ENCODE measurements at places on chromosomes 3 and 15. TPM values are rescaled to one million over a fixed set of nuclear protein-coding genes. Genes with fewer than 3 reads are reported as not detected.

SYNPR gene
- total RNA-seq = not detected

CPOX gene
- total RNA-seq = 13.9 TPM

MAN2C1 gene
- 473 TPM for total RNA-seq

TRIP4 gene
- total RNA-seq = 24.5 TPM

ITIH1 gene
- 0.49 TPM for total RNA-seq

FOXB1 gene
- 0.13 TPM for total RNA-seq

CSPG4 gene
- total RNA-seq = not detected

ZKSCAN7 gene
- 5.4 TPM for total RNA-seq

GABRR3 gene
- total RNA-seq = not detected

CHST14 gene
- total RNA-seq = 5.8 TPM

GOLGA8B gene
- total RNA-seq = 225 TPM

DNA sequence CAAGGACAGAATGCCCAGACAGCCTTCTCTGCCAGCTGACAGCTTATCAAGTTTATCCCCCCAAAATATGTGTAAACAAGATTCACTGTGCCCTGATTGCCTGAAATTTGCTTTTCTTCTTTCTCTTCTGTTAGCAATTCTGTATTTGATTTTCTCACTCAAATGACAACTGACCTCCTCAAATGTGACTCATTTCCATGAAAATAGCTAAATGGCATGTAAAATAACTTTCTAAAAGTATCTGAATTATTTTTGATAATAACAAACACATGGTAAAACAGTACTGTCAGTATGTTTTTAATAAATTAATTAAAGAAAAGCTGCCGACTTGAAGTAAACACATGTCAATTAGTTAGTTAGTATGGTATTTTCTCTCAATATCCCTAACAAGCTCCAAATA, 202.3 kb upstream of the STAC start:
- no peaks in the 10 kb centered on the region for H3K4me1 ChIP-seq
- no peak overlapping the region for H3K27ac ChIP-seq
- no peaks in the 10 kb centered on the region for H3K36me3 ChIP-seq
- H3K4me3 ChIP-seq = no peak overlapping the region
- no peaks in the 10 kb centered on the region for H3K27me3 ChIP-seq
- DNase-seq = no peak

DNA sequence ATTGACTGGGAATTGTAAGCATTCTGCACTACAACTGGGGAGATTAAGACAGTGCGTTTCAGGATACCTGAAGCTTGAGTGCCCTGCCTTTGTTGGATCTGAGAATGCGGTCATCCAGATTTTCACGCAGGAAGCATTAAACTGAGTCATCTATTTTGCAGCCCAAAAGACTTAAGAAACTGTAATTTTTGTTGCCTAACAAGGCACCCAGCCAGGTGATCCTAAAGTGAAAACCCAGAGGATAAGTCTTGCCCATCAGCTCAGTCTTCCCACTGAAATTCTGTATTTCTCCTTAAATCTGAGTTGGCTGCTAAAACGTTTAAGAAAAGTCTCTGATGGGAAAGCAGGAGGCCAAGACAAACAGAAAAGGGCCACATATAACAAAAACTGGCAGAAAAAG, 242.5 kb upstream of the TMCO5A start:
- H3K27me3 ChIP-seq = no peaks in the 10 kb centered on the region
- H3K4me1 ChIP-seq = no peaks in the 10 kb centered on the region
- H3K27ac ChIP-seq = no peak overlapping the region

- no peaks in the 10 kb centered on the region for H3K4me1 ChIP-seq
- no peaks in the 10 kb centered on the region for H3K36me3 ChIP-seq
- H3K27me3 ChIP-seq = no peaks in the 10 kb centered on the region
- no peak overlapping the region for H3K4me3 ChIP-seq
Measured at GRCh38 chr15:39539466-39539865, 41.4 kb upstream of the THBS1 start.

DNA sequence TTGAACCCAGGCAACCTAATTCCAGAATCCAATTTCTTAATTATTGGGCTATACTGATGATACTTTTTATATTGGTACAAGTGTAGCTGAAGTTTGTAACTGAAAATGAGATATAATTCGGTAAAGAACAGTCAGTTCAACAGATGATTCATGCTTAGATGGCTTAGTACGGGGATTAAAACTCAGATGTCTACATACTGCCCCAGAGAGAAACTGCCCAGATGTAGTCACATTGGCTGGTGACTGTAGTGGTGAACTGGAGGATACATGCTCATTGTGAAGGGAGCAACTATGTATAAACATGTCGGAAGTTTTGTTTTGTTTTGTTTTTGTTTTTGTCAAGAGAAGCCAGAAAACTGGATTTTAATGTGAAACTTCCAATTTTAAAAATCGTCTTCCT, 179.6 kb downstream of the ADAMTSL3 start:
- no peak overlapping the region for H3K4me3 ChIP-seq
- no peak for DNase-seq
- no peaks in the 10 kb centered on the region for H3K27me3 ChIP-seq
- H3K4me1 ChIP-seq = no peaks in the 10 kb centered on the region
- no peak overlapping the region for H3K27ac ChIP-seq
- H3K36me3 ChIP-seq = no peaks in the 10 kb centered on the region

DNA sequence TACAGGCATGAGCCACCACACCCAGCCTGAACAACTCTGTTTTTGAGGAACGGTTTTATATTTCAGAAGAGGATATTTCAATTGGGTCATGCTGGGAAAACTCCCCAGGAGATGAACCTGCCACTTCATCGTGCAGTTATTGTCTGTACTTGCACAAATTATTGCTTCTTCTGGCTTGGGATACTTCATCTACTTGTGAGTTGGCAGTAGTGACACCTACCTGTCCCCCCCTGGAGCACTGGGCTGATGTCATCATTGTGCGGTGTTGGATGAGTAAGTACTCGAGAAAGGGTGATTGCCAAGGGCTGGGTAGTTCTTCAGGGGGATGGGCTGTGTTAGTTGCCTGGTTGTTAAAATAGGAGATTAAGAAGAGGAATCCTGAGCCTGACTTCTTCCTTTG, 85.1 kb upstream of the SAMMSON start:
- no peaks in the 10 kb centered on the region for H3K4me1 ChIP-seq
- H3K36me3 ChIP-seq = no peaks in the 10 kb centered on the region
- DNase-seq = no peak
- no peak overlapping the region for H3K4me3 ChIP-seq

GRCh38 chr3:31896648-31897433, 84.2 kb downstream of the OSBPL10 start:
- H3K4me1 ChIP-seq = no peaks in the 10 kb centered on the region
- H3K27ac ChIP-seq = no peak overlapping the region
- no peaks in the 10 kb centered on the region for H3K36me3 ChIP-seq
- peaks cover 6% of the 10 kb centered on the region for H3K27me3 ChIP-seq
- H3K4me3 ChIP-seq = no peak overlapping the region

DNA sequence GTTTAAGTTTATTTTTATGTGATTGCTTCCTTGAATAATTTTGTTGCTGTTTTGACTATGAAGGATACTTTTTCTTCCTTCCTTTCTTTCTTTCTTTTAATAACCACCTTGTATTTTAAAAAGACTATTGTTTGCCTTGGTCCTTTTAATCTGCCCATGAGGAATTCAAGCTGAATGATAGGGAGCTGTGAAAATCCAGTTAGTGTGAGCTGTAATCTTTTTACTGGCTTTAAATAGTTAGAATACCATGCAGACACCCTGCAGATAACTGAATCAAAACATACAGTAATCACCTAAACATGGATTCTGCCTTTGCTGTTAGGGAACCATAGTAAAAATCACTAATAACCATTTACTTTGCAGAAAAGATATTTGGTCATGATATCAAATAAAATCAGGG, 110.7 kb downstream of the RSRC1 start:
- no peak overlapping the region for H3K4me3 ChIP-seq
- H3K27me3 ChIP-seq = no peaks in the 10 kb centered on the region
- no peaks in the 10 kb centered on the region for H3K4me1 ChIP-seq
- H3K36me3 ChIP-seq = no peaks in the 10 kb centered on the region

DNA sequence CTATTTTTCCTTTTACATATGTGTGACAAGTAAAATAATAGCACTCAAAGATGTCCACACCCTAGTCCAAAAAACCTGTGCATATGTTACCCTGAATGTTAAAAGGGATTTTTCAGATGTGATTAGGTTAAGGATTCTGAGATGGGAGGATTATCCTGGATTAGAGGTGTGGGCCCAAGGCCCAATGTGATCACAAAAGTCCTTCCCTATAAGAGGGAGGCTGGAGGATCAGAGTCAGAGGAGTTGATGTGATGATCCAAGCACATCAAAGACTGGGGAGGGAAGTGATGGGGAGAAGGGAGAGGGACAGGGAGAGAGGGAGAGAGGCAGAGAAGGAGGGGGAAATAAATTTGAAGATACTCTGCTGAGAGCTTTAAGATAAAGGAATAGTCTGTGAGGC, 512.6 kb downstream of the PLOD2 start:
- no peaks in the 10 kb centered on the region for H3K27me3 ChIP-seq
- no peak overlapping the region for H3K27ac ChIP-seq
- DNase-seq = no peak
- no peaks in the 10 kb centered on the region for H3K36me3 ChIP-seq

DNA sequence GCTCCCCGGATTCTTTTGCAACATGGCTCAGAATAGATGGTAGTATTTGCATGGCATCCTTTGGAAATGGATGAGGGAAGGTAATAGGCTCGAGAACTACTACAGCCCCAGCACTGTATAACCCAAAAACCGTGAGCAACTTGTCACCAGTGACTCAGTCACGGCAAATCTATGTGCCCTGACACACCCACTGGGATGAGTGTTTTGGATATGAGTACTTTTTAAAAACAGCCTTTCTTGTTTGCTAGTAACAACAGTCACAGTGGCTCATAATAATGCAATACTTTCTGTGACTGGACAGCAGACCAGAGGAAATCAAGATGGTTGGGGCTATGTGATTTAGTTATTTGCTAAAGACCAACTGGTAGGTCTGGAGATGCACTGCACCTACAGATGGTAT, 299.6 kb downstream of the ULK4 start:
- no peak overlapping the region for H3K27ac ChIP-seq
- H3K36me3 ChIP-seq = peaks cover 6% of the 10 kb centered on the region
- no peak for DNase-seq
- no peaks in the 10 kb centered on the region for H3K4me1 ChIP-seq
- no peak overlapping the region for H3K4me3 ChIP-seq

DNA sequence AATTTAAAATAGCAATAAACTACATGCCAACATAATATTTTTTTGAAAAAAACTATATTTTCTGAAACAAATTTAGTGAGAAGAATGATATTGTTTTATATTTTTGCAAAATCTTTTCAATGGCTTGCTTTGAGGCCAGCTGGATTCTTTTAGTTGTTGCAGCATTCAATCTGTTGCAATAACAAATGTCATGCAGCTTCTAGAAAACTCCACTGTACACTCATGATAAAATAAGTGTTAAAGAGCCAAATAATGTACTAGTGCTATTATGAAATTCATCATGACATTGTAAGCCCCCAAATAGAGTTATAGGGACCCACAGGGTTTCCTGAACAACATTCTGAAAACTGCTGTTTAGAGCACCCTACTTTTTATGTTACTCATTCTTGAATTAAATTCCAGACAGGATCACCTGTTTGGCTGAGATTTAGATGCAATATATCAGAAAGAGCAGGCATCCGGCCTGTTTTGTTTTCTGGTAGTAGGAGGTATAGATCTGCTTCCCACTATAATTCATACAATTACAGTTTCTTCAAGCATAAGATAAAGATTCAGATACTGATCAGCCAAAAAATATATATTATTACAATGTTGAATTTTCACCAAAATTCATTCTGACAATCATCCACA, 703.0 kb upstream of the ZNF385D start:
- no peaks in the 10 kb centered on the region for H3K4me1 ChIP-seq
- H3K36me3 ChIP-seq = no peaks in the 10 kb centered on the region
- H3K4me3 ChIP-seq = no peak overlapping the region
- H3K27me3 ChIP-seq = no peaks in the 10 kb centered on the region
- no peak for DNase-seq

DNA sequence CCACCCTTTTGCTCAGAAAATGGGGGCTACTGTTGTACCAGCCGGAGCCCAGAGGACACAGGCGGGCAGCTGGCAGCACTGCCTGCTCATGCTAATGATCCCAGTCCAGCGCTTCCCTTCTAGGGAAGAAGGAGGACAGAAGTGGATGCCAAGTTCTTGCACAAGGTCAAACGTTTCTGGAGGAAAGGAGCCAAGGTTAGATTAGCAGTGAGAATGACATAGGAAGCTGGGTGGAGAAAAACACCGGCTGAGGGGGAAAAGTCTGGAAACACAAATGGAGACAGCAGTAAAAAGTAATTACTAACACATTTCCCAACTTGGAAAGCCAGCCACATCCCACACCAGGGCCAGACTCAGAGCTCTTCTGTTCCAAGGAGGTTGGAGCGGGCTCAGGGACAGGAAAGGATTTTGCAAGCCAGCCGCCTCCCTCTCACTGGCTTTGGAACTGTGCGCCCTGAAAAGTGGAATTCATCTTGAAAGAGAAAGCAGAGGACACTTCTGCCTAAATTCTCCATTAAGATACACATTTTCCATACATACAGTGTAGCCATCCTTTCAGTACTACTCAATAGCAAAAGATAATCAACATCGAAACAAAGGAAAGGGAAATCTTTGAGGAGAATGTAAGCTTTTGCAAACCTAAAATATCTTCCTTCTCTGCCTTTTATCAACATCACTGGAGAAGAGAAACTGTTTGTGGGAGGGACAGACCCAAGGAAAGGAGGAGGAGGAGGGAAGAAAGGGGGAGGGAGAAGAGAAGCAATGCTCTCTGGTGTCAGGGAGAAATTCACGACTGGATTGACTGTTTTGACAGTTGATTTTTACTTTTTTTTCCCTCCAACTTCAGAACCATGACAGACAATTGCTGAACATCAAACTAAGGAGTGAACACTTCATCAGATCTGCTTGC, 133.6 kb downstream of the CD47 start:
- no peak for DNase-seq
- H3K27me3 ChIP-seq = no peaks in the 10 kb centered on the region
- H3K36me3 ChIP-seq = no peaks in the 10 kb centered on the region
- H3K4me1 ChIP-seq = peaks cover 10% of the 10 kb centered on the region
- H3K4me3 ChIP-seq = no peak overlapping the region

- H3K27me3 ChIP-seq = no peaks in the 10 kb centered on the region
- no peaks in the 10 kb centered on the region for H3K4me1 ChIP-seq
- H3K36me3 ChIP-seq = no peaks in the 10 kb centered on the region
- no peak overlapping the region for H3K4me3 ChIP-seq
- no peak overlapping the region for H3K27ac ChIP-seq
Measured at GRCh38 chr3:132630612-132631011, 29.0 kb downstream of the ACAD11 start.

GRCh38 chr15:52146261-52146660, 33.7 kb upstream of the BCL2L10 start:
- no peak for DNase-seq
- H3K27ac ChIP-seq = no peak overlapping the region
- no peaks in the 10 kb centered on the region for H3K4me1 ChIP-seq
- H3K27me3 ChIP-seq = no peaks in the 10 kb centered on the region
- peaks cover 68% of the 10 kb centered on the region for H3K36me3 ChIP-seq

GRCh38 chr15:36903922-36904556, 196.3 kb downstream of the MEIS2 start:
- no peaks in the 10 kb centered on the region for H3K27me3 ChIP-seq
- no peak overlapping the region for H3K4me3 ChIP-seq
- no peak overlapping the region for H3K27ac ChIP-seq
- no peaks in the 10 kb centered on the region for H3K4me1 ChIP-seq

Measured in T-cell (primary cell).